Nucleus accumbens (tissue), 56 donors: ENCODE measurements at places on chromosomes 7 and 10.

- DNase-seq = no peak
Measured at GRCh38 chr7:2521952-2522591, 2.5 kb downstream of the LFNG start.

DNA sequence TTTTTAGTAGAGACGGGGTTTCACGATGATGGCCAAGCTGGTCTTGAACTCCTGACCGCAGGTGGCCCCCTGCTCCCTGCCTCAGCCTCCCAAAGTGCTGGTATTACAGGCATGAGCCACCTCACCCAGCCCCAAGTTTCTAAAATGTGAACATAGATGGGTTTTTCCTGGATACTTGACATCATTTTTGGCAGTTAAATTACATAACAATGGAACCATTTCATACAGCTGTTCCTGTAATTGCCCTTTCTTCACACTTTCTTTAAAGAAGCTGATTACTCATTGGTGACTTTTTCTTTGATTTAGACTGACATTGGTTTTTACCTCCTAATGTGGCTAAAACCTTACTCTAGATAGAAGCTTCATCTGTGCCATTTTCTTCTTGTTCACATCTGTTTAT lies 5.9 kb downstream of the ZKSCAN1 start:
- no peak for DNase-seq

DNA sequence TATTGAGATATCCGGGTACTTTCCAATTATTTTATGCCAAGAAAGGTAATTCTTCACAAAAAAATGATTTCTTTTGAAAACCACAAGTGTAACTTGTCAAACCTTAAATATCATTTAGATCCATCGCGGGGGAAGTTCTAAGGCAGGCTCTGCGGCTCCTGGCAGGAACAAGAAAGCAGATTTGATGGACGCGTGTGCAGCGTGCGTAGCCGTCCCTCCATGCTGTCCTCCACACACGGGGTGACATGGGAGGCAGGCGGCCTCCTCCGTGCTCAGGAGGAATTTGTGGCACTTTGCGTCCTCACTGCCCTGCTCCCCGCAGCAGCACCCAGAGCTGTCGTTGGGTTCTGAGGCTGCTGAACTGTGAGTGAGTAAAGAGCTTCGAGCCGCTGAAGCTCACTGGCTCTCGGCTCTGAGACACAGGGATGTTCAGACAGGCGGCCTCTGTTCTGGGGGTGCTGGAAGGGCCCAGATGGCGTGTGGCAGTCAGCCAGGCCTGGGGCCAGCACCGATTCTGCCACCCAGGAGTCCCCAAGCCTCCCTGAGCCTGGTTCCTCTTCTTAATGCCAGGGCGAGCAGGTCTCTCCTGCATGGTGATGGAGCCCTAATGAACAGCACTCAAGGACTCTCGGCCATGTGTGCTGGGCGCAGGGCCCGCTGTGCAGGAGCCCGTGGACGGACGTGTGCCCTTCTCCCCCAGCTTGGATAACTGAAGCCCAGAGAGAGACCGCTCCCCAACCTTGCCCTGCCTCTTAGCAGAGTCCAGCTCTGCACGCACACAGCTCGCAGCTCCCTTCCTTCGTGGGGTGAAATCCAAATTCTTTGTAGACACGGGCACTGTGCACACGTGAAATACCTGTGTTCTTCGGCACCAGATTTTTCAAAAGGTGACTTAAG lies 185.4 kb upstream of the SHH start:
- no peak for DNase-seq

DNA sequence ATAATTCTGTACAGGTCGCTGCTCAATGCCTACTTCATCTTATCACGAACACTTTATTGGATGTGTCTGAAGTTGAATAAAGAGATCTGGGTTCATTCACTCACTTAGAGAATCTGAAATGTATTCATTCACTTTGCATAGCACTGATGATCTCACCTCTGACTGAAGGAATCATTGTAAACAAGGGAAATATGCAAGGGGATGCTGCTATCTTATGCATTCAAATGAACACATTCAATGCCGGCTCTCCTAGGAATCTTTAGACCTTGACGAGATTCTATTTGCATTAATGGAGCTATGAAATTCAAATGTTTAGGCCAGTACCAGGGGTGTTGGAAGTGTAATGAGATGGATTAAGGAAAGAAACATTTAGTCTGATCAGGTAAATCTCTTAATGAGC lies 200.6 kb upstream of the COBL start:
- no peak for DNase-seq

- DNase-seq = no peak
Measured at GRCh38 chr7:43766564-43766963, 8.1 kb downstream of the BLVRA start.

DNA sequence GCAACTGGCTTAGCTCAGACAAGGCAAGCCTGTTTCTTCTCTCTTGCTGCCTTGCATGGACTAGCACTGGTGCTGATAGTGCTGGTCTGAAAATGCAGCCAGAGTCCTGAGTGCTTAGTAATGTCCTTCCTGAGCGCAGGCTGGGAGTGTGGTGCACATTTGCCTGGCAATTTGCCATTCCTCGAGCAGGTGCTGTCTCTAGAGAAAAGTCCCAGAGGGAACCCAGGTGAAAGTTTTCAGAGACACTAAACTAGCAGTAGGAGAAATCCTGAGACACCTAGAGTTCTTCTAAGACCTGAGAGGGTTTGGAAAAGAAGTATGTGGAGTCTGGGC lies 1.9 kb downstream of the SFTPD start:
- no peak for DNase-seq

DNA sequence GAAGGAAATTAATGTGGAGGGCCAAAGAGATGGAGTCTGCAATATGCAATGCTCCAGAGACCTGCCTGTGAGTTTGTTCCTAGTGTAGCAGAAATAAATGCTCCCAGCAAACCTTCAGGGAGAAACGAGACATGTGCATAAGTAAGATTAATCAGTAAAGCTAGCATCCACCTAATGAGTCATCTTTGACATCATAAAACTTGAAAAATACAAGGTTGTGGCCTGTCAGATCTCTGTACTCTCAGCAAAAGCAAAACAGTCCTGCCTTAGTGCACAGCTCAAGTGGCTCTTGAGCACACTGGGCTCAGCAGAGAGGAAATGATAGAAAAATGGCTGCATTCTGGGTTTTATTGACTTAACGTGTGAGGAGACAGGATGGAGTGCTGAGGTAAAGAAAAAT lies 32.5 kb upstream of the ERCC6 start:
- no peak for DNase-seq

DNA sequence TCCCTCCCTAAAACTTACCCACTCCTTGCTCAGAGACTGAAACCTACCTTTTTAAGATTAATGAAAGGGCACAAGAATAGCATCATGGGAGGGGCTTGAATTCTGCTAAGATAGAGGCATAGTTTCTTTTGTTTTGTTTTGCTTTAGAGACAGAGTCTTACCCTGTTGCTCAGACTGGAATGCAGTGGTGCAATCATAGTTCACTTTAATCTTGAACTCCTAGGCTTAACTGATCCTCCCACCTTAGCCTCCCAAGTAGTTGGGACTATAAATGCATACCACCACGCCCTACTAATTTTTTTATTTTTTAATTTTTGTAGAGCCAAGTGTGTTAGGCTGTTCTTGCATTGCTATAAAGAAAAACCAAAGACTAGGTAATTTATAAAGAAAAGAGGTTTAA lies 17.7 kb upstream of the DNMBP start:
- no peak for DNase-seq

GRCh38 chr7:36462551-36463137 lies 73.0 kb downstream of the ANLN start:
- no peak for DNase-seq

GRCh38 chr10:49187950-49188761 lies at the start of gene TMEM273:
TMEM273 (minus strand) TSS chr10:49188391; CDS start chr10:49188336, 55 bp downstream.
- peak; percentile 77 for DNase-seq

GRCh38 chr10:34181553-34182300 lies 633.4 kb downstream of the PARD3 start:
- DNase-seq = no peak

- no peak for DNase-seq
Measured at GRCh38 chr7:124459101-124460055, 306.2 kb downstream of the GPR37 start.

DNA sequence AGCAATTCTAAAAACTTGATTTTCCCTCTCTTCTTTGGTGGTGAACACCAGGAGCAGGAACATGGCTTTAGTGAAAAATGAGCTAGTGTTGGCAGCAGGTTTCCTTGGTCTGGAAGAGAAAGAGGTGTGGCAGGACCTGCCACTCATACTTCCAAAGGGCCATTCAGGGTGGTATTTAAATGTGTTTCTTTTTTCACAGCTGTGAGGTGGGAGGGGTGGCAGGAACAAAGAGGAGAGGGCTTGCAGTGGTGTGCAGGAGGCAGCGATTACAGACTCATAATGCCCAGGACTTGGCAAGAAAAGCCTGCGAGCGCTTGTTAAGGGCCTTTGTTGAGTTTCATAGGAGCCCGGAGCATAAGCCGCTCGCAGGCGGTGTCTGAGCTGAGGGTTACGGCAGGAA lies 36.8 kb downstream of the WIPF3 start:
- DNase-seq = no peak

DNA sequence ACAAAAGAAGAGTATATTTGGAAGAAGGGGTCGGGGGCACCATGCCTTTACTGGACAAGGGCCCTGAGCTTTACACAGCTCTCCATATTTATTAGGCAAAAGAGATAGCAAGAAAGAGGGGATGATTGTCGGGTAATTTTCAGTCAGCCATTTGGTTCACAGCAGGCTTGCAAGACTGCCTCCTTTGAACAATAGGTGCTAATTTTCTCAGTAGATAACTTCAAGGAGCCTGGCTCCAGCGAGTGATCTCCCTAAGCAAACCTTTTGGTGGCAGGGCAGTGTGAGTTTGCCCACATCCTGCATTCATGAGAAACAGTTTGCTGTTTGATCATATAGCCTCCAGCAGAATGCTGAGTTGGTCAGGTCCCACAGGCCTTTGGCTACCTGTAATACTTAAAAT lies 94.3 kb downstream of the ZNF248 start:
- DNase-seq = no peak

DNA sequence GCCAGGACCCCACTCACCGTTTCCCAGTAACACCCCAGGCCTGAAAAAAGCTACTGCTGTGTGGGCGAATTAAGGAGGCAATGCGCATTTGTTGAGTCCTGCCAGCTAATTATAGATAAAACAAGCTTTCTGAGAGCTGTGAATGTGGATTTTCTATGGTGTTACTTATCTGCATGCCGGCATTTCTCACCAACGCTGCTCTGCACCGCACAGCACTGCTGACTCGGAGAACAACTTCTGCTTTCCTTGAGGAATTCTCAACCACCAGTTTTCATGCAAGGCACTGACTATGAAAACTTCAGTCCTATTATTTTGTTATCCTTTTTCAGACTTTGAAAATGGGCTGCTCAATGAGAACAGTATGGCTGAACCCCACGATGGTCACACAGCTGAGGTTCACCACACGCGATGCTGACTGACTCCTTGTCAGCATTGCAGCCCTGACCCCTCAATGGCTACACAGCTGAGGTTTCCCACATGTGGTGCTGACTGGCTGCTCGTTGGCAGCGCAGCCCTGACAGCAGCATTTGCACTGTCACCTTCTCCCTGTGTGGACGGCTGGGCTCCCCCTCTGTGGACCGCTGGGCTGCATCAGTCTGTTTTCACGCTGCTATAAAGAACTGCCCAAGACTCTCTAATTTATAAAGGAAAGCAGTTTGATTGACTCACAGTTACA lies 190.6 kb downstream of the DIP2C start:
- no peak for DNase-seq

- no peak for DNase-seq
Measured at GRCh38 chr7:47381134-47381495, 200.8 kb downstream of the TNS3 start.

DNA sequence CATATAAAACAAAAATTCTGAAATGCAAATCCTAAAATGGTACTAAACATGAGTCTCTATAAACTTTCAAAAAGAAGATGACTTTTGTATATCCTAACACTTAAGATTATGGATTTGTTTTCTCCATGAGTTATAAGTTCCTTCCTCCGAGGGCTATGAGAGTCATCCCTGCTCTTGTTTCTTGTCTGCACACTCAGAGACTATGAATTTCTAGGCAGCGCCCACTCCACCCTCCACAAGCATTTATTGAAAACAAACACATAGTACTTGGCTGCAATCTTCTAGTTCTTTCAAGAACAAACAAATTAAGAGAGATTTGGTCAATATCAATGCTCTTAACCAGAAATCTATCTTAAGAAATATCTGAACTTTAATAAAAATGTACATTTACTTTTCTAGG lies 211.7 kb downstream of the DKK1 start:
- DNase-seq = no peak

- DNase-seq = no peak
Measured at GRCh38 chr7:106643216-106644000, 17.6 kb downstream of the CCDC71L start.

- DNase-seq = no peak
Measured at GRCh38 chr10:119090968-119091367, 10.4 kb upstream of the EIF3A start.

- DNase-seq = no peak
Measured at GRCh38 chr7:106054971-106055532, 57.1 kb downstream of the SYPL1 start.

GRCh38 chr7:115631782-115632181 lies 398.8 kb downstream of the TFEC start:
- DNase-seq = no peak

DNA sequence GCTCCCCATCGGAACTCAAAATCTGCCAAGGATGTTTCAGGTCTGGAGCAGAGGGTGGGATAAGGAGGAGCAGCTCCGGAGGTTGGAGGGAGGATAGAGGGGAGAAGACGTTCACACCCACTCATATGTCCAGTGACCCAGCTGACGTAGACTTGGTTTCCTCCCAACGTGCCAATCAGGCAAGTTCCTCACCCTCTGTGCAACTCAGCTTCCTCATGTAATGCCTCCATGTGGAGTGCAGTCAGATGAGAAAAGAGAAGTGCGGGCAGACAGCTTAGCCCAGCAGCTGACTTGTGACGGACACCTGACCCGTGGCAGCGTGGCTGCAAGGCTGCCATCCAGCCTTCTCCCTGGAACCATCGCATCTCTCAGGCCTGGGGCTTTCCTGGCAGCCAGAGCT lies 86.8 kb downstream of the NPTX2 start:
- no peak for DNase-seq

DNA sequence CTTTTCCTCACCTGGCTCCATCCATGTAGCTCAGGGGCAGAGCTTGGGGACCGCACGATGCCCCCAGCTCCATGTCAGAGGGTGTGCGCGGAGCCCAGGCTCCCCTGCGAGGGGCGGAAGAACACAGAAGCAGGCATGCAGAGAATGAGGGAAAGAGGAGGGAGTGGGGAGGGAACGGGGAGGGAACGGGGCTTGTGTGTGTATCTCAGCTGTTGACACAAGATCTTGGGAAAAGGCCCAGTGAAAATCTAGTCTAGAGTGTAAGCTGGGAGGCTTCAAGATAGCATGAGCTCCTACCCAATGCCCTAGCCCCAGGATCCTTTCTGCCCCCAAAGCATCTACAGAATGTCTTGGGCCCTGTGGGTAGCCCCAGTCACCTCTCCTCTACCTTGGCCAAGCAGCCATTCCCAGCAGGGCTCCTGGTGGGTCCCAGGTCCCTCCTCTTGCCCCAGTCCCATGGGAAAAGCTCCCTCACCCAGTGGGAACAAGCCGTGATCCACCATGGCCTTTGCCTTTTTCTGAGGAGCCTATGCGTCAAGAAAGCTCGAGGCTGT lies 25.1 kb upstream of the NDST2 start:
- no peak for DNase-seq
